ENCODE measurements at places on chromosomes 5 and 9.
A peak's percentile ranks its signal among the peaks of the same experiment; 100 is the strongest.

- peak; percentile 5 for DNase-seq
Measured at GRCh38 chr5:57277085-57277484, 103.2 kb downstream of the GPBP1 start.

- DNase-seq, result no peak
Measured at GRCh38 chr9:113359385-113359784, 10.0 kb downstream of the BSPRY start.

DNA sequence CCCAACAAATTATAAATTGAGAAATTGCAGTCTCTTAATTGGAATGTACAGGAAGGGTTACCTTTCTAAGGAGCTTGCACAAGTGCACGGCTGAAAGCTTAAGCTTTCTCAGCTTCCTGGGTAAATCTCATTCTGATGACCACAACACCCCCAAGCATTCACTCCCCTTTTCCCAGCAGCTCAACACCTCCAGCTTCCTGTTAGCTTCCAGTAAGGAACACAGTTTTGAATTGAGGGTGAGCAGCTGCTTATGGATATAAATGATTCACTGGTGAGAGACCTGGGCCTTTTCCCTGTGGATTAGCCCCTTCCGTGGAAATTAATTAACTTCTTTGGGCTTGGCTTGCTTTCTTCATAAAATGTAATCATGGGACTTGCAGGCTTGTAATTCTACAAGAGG is 101.2 kb downstream of the SLC28A3 start:
- DNase-seq, result no peak

- DNase-seq, result no peak
Measured at GRCh38 chr9:89648247-89649000, 43.6 kb downstream of the GADD45G start.

All from CD4-positive, CD25-positive, alpha-beta regulatory T cell (primary cell).